Large intestine (tissue), 12 donors: ENCODE measurements at places on chromosomes 5 and 9. TPM values are rescaled to one million over a fixed set of nuclear protein-coding genes. Genes with fewer than 3 reads are reported as not detected.
A peak's percentile ranks its signal among the peaks of the same experiment; 100 is the strongest.

The CTNNAL1 gene
- polyA plus RNA-seq, result 24.0 TPM

The JADE2 gene
- 29.9 TPM for polyA plus RNA-seq

The PCDHA11 gene
- 1.3 TPM for polyA plus RNA-seq

The IL13 gene
- 0.07 TPM for polyA plus RNA-seq

The PDLIM4 gene
- 17.9 TPM for polyA plus RNA-seq

DNA sequence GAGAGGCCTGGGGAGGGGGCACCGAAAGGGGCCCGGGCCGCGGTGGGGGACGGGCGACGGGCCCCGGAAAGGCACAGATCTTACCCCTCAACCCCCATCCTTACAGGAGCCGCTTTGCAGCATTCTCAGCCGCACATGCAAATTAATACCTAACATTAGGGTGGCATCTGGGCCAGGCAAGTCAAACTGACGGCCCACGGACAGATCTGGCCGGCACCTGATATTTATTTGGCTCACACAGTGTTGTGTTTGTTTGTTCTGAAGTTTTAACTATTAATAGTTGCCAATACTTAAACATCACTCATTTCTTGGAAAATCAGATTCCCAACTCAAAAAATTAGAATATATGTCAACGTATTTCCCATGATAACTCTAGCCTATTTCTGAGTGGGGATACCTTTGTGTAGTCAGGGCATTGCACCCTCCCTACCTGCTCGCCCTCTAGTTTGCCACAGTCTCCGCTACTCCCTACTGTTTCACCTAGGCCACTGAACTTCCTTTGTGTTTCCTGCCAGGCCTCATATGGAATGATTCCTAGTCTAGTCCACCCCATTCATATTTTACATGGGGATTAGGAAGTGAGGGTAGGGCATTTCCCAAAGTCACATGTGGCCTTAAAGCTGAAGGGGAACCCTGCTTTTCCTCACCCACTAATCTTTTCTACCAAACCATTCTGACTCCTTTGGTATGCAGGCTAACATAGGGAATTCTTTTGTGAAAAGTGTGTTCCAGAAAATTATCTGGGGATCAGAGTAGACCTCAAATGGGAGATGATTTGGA lies 71.9 kb upstream of the LARP1 start:
- no peak for DNase-seq

DNA sequence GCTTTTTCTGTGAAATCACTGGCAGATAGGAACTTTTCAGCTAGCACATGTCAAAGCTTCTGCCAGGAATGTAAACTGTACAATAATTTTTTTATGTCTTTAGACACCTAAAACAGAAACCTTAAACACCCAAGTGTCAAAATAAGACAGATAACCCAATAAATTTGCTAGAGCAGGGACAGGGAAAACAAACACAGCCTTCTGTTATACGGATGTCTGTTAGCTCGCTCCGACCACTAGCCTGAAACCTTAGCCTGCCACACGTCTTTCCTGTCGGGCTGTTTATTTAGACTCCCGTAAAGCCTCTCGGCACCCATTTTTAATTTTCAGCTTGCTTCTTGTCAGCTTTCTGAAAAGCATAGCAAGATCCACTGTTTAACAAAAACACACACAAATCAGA lies 355.4 kb upstream of the SLC24A2 start:
- DNase-seq, result no peak

- DNase-seq, result no peak
Measured at GRCh38 chr5:123120197-123120596, 31.2 kb downstream of the PRDM6 start.

GRCh38 chr5:57429513-57430120 lies 53.0 kb downstream of the ACTBL2 start:
- DNase-seq, result no peak

- DNase-seq, result no peak
Measured at GRCh38 chr9:70917277-70917676, 204.1 kb downstream of the TRPM3 start.

- DNase-seq, result no peak
Measured at GRCh38 chr9:90038763-90039162, 434.0 kb downstream of the GADD45G start.

DNA sequence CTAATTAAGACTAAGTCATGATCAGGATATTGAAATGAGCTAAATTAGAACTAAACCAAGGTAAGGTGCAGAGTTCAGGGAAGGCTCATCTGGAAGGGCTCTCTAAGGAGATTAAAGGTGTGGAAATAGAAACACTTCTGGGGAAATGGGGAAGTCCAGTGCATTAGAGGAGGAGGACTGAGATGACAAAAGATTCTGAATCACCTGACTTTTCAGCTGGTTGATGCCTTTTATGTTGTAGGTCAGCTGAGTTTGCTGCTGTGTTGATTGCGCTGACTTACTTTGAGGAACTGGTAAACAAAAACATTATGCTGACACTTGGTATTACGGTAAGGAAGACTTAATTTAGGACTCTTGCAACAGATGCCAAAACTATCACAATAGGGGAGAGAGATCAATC lies 23.8 kb downstream of the IFNA5 start:
- no peak for DNase-seq

GRCh38 chr5:74295676-74296075 lies 344.9 kb downstream of the ENC1 start:
- DNase-seq, result no peak

DNA sequence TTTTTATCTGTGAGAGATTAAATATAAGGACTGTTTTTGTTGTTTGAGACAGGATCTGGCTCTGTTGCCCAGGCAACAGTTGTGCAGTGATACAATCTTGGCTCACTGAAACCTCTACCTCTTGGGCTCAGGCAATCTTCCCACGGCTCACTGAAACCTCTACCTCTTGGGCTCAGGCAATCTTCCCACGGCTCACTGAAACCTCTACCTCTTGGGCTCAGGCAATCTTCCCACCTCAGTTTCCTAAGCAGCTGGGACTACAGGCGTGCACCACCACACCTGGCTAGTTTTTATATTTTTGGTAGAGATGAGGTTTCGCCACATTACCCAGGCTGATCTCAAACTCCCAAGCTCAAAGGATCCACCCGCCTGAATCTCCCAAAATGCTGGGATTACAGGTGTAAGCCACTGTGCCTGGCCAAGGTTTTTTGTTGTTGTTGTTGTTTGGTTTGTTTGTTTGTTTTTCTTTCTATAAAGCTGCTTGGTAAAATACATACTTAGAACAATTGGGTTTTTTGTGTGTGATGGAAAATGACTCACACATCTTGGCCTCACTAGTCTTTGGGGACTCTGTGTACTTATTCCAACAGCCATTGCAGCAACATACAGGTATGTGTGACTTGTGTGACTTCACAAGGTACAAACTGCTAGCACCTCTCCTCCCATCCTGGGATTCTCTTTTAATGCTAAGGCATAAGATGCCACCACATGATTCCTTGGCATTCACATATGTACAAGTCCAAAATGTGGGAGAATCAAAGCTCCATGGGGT lies 36.5 kb upstream of the RASA1 start:
- no peak for DNase-seq

DNA sequence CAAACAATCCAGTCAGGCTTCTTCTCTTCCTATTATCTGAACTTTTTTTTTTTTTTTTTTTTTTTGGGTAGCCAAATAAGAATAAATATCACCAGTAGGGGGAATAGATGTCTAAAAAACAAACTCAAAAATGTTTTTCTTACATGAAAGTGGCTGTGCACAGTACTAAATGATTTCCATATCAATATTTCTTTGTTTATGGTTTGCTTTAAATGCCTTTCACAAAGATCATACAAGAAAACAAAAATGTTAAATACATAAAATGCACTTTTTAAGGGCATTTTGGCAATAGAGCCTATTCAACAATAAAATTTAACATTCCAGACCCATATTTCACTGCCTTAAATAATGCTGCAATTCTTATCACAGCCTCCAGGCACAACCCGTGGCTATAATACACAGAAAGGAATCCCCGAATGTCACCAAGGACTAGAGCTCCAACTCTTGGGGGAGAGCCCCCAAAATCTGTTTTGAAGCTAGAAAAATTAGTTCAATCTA lies 91.1 kb upstream of the TBCA start:
- DNase-seq, result no peak

GRCh38 chr5:7659420-7659819 lies 191.5 kb downstream of the CFAP90 start:
- no peak for DNase-seq

GRCh38 chr5:52007230-52007858 lies 624.1 kb downstream of the ISL1 start:
- DNase-seq, result peak; percentile 6

DNA sequence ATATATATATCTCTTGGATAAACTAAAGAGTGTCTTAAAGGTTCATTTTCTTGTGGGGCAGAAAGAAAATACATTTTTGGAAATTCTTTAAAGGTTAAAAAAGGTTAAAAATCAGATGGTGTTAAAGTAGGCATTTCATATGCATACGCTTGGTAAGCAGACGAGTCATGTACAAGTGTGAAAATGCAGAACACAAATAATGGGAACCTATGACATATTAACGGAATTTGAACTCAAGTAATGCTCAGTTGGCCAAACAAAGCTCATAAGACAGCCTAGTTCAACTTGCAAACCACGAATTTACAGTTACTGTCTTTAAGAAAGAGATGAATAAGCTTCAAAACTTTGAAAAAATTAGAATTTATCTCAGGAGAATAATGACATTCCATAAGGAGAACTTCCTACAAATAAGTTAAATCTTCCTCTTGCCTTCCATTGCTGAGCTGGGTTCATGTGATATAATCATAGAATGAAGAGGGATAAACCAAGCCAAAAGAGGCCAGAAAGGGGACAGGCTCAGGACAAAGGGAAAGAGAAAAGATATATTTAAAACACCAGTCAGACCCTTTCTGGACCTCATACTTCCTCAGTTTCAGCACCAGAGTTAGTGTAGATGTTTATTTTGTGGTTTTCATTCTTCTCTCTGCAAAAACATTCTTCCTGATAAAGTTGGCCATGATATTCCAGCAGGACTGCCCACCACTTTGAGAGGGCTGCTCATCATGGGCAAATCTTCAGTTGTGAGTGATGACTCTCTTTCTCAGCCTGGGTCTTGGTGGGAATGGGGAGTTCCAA lies 256.7 kb upstream of the CD180 start:
- DNase-seq, result no peak

GRCh38 chr5:7886849-7887475 lies 18.0 kb downstream of the MTRR start:
- no peak for DNase-seq

DNA sequence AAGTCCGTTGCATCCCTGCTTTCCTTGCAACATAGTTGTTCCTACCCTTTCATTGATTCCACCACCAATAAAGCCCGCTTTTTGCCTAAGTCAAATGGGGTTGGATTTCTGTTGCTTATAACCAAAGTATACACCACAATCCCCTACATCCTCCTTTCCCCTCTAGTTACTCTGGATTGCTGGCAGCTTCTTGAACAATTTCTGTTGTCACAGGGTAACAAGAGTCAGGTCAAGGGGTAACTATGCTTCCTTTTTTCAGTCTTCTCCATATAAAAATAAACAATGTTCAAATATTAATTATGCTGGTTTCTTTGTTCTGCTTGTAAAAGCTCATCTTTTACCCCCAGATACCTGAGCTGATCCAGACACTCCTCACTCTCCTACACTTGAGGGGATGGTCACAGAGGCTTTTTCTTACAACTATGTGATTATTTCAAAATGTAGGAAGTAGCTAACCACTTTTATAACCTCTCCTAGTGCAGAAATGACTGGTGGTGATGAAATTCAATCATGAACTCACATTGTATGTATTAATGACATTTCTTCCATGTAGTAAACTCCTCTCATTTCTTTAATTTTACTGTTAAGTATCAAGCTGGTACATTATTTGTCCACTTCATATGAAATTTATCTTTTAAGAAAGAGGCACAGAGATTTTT lies 136.5 kb downstream of the SNX18 start:
- DNase-seq, result no peak

- DNase-seq, result peak; percentile 9
Measured at GRCh38 chr9:104091708-104092107, 2.4 kb upstream of the SMC2 start.

- DNase-seq, result no peak
Measured at GRCh38 chr9:124361128-124361527, 54.1 kb downstream of the PSMB7 start.

- DNase-seq, result no peak
Measured at GRCh38 chr5:501105-501830, 23.0 kb downstream of the SLC9A3 start.

DNA sequence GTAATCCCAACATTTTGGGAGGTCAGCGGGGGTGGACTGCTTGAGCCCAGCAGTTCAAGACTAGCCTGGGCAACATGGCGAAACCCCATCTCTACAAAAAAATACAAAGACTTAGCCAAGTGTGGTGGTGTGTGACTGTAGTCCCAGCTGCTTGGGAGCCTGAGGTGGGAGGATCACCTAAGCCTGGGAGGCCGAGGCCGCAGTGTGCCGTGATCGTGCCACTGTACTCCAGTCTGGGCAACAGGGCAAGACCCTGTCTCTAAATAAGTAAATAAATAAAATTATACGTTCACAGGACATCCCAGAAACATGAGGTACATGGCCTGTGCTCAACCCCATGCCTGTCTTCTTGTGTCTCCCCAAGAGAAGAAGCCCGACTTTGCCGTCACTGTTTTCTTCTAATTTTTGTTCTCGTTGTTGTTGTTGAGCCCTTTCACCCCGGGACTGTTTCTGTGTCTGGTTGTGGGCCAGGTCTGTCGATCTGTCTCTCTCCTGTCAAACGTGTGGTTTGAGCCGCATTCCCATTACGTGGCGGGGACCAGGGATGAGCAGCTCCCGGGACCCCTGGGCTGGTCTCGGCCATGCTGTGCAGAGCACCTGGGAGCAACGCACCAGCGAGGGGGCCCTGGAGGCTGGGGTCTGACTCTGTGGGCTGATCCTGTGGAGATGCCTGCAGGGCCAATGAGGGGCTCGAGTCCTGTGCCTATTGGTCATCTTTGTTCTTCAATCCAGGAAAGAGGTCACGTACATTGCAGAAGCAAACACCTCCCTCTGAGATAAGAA lies 32.2 kb downstream of the NACC2 start:
- no peak for DNase-seq

DNA sequence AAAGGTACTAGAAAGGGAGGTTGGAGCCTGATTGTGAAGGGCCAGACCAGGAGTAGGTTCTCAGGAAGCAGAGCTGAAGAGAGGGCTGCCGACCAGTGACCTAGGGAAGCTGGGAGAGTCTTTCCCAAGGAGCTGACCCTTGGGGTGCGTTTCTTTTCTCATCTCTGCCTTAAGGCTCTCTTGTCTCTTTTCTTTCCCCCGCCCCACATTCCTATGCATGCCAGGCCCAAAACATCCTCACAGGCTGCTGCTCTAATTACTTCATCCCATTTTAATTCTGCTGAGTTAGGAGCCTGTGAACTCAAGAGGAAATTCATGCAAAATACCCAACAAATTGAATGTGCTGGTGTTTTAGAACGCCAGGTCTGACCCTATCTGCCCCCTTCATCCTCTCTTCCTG lies 46.9 kb upstream of the HSPA9 start:
- DNase-seq, result no peak
